Stimulated activated CD4-positive, alpha-beta T cell treated with anti-CD3 and anti-CD28 coated beads, Interleukin-15, amount 100 ng/mL, for 1 hour (primary cell): ENCODE measurements at places on chromosomes 5 and 9.

- no peak for DNase-seq
Observed at GRCh38 chr5:96808868-96809558, 1.3 kb upstream of the ERAP1 start.

DNA sequence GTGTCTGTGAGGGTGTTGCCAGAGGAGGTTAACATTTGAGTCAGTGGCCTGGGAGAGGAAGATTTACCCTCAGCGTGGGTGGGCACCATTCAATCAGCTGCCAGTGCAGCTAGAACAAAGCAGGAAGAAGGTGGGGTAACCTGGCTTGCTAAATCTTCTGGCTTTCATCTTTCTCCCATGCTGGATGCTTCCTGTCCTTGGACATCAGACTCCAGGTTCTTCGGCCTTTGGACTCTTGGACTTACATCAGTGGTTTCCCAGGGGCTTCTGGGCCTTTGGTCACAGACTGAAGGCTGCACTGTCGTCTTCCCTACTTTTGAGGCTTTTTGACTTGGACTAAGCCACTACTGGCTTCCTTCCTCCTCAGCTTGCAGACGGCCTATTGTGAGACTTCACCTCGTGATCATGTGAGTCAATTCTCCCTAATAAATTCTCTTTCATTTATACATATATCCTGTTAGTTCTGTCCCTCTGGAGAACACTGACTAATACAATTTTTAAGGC is 38.1 kb downstream of the PBX3 start:
- no peak for DNase-seq

GRCh38 chr9:92010705-92011536 is 60.9 kb upstream of the ROR2 start:
- DNase-seq: no peak

DNA sequence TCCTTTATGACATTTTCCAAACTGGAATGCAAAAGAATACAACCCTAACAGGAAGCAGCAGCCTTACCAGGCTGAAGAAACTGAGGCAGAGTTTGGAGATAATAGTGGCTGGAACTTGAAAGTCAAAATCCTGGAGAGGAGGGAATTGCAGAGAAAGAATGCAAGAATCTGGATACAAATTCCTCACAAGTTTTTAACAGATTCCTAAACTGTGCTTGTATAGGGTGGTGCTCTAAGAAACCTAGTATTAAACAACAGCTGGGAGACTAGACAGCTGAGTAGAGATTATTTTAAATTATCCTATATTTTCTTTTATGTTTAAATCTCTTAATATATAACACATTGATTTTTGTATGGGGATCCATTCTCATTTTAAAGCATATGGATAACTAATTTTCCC is 30.7 kb downstream of the INVS start:
- DNase-seq: no peak

DNA sequence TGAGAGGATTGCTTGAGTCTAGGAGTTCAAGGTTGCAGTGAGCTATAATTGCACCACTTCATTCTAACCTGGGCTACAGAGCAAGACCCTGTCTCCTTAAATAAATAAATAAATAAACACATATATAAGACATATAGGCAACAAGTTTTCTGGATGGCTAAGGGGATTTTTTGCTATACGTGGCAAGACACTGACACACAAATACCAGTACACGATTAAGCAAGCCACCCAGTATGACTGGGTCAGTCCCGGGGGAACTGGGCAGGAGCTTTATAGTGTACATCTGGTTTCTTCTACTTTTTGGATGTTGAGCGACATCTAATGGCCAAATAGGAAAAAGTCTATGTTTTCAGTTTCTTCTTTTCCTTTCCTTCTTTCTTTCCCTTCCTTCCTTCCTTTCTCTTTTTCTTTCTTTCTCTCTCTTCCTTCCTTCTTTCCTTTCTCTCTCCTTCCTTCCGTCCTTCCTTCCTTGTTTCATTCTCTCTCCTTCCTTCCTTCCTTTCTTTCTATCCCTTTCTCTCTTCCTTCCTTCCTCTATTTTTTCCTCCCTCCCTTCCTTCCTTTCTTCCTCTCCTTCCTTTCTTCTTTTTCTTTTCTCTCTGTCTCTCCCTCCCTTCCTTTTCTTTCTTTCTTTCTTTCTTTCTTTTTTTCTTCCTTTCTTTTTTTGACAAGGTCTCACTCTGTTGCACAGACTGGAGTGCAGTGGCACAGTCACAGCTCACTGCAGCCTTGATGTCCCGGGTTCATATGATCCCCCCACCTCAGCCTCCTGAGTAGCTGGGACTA is 47.0 kb upstream of the PLIN2 start:
- DNase-seq: no peak

DNA sequence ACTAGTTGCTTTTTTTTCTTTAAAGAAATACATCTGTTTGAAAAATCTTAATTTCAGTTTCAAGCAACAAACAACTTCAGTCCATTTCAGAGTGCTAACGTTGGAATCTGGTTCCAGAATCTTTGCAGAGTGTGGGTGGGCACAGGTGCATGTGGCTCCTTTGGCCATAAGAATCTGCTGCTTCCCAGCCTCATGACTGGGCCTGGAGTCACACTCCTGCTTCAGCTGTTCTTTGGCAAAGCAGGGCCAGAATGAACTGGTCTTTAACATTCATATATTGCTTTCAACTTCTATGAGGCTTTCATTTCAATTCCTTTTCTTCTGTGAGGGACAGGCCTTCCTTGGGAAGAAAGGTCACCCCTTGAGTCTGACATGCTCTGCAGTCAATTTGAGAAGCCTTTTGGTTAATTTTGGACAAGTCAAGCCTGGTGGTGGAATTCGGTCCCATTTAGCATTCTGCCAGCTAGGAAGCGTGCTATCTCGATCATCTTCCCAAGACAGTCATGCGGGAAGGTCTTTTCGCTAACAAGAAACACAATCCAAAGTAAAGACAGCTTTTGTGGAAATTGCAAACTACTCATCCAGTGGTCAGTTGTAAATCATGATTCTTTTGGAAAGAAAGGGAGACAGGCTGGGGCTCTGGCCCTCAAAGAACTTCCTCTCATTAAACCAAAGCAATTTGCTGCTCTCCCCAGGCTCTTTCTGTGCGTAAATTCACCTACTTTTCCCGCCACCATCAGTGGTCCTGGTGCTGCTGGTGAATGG is 55.2 kb downstream of the SLC1A3 start:
- DNase-seq: no peak

DNA sequence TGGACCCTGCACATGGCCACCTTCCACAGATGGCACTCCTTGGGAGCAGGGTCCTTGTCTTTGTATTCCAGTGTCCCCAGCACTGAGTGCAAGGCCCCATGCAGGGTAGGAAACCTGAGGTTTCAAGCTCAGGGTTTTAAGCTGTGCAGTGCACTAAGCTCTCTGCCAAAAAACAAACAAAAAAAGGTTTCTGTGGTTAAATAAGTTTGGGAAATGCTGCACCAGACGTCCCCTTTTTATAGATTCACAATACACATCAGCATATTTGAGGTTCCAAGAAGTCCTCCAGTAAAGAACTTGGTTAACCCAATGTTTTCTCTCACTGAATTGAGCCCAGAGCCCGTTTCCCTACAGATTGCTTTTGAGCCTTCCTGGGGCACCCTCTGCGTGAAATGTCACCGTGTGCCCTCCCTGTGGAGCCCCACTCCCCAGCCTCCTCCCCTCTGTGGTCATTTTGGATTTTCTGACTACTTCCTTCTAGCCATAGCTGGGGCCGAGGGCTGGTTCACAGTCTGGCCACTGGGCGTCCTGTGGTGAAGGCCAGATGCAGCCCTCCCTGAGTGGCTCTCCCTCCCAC is 17.1 kb downstream of the DELE1 start:
- no peak for DNase-seq

GRCh38 chr9:15374310-15374709 is 48.4 kb upstream of the SNAPC3 start:
- DNase-seq: no peak

DNA sequence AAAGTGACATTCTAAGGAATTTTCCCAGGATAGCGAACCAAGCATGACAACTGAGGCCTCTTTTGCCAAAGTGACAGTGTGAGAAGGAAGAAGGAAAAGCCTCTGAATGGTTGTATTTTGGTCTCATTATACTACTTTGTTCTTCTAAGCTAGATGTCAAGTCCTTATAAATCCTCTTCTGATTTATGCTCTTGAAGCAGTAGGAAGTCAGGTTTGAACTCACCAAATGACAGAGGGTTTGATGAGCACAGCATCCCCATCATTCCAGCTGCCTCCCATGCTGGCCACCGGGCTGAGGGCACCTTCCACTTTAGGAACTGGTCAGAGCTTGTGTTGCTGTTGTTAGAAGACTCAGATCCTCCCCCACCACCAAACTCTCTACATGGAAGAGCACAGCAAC is 44.1 kb downstream of the FAM240B start:
- no peak for DNase-seq

DNA sequence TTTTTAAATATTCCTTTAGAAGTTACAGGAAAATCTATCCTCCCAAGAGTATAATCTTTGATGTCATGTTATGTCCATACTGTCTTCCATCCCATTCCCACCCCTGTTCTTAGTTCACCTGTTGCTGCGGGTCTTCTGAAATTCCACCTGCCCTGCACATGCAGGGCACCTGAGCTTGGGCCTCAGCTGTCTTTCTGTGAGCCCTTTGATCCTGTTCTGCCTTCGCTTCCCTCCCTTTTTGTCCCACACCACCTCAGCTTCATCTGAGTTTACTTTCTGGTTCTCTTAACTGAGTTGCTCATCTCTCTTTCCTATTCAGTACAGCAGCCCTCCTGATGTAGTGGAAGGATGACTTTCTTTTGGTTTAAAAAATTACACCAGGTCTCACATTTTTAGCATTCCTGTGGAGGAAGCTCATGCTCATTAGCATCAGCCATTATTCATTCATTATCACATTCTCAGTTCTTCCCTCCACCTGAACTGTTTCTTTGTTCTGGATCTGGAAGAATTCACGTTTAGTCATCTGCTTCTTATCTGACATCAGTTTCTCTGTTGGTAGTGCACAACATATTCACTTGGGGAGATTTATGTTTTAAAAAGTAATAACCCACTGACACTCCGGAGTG is 211.0 kb downstream of the ADCY2 start:
- no peak for DNase-seq

DNA sequence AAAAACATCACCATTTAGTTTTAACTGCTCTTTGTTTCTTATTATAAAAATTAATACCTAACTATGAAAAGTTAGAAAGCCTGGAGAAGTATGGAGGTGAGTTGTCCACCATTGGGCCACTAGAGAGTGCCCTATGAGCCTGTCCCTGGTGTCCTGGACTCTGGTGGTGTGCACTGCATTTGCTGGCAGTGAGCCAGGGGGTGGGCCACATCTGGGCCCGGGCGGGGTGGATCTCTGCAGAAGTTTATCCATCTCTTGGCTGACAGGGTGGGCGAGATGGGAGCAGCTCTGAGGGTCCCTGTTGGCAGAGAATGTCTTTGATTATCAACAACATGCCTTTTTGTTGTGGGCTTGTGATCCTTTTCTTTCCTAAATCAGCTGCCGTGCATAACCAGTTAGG is 8.2 kb downstream of the TENT4A start:
- DNase-seq: no peak

- DNase-seq: no peak
Observed at GRCh38 chr9:113963017-113963620, 87.0 kb downstream of the ZNF618 start.

DNA sequence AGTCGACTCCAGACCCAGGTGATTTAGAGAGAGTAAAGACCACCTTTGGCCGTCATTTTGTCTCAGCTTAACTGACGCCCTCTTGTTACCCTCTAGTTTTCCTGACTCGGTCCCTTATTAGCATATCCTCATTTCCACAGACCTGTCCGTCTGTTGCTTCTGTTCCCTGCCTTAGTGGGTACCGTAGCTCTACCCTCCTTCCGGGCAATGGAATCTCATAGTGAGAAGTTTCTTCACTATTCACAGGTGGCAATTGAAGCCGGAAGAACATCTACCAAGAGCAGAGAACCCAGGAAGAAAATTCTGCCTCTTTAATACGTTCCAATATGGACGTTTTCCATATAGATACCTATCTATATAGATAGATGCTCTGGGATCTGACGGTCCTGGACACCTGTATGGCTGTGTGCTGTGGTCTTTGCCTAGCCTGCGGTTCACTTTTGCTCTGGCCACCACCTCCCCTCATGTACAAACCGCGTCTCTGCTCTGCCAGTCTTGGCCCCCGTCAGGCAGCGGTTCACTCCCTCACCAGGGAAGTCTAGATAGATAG is 652 bp upstream of the TMEM161B start:
- DNase-seq: no peak

DNA sequence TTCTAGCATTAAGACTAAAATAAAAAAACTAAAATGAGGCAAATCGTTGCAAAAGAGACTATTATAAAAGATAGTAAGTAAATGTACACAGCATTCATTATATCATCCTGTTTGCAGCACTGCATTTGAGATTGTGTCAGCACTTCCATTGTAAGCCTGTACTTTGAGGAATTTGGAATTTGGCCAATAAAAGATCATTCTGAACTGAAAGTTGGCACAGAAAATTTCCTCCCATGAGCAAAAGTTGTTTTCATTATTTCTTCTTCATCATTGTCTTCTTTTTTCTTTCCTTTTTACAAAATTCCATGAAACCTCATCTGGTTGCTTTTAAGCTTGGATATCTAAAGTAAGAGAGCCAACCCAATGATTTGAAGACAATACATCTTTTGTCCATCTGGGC is 199.3 kb upstream of the ADAMTSL1 start:
- no peak for DNase-seq

- DNase-seq: no peak
Observed at GRCh38 chr9:133956520-133957076, 35.5 kb downstream of the VAV2 start.

GRCh38 chr5:111935835-111936234 is 178.8 kb upstream of the NREP start:
- DNase-seq: no peak

DNA sequence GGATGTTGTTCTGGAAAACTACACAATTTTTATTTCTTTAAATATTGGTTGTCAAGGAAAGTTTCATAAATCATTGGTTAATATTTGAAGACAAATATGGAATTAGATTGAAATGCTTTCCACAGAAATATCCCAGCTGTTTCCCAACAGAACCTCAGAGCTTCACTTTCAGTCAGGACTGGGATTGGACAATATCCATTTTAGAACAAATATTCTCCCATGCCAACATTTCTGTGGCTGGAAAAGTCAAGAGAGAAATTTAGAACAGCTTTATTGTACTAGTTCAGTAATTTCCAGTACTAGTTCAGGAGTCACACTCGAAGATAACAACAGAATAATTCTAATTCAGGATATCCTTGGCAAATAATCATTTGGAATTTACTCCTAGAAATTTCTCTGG is 116.1 kb upstream of the TUT7 start:
- DNase-seq: no peak

- DNase-seq: no peak
Observed at GRCh38 chr9:74824654-74825053, 63.1 kb downstream of the TRPM6 start.

GRCh38 chr9:136798708-136799078 is 2.6 kb downstream of the CCDC183 start:
- DNase-seq: no peak

DNA sequence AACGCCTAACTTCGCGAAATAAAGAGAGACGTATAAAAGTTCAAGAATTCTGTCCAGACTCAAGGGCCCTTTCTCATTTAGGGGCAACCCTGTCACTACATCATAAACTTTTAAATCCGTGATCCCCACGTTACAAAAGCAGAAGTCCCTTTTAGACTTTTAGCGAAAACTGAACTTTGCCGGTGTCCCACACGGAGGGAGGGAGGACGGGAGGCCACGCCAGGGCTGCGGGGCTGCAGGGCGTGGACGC is 515 bp upstream of the F2R start:
- DNase-seq: no peak
